ENCODE measurements at places on chromosomes 7 and 10.

DNA sequence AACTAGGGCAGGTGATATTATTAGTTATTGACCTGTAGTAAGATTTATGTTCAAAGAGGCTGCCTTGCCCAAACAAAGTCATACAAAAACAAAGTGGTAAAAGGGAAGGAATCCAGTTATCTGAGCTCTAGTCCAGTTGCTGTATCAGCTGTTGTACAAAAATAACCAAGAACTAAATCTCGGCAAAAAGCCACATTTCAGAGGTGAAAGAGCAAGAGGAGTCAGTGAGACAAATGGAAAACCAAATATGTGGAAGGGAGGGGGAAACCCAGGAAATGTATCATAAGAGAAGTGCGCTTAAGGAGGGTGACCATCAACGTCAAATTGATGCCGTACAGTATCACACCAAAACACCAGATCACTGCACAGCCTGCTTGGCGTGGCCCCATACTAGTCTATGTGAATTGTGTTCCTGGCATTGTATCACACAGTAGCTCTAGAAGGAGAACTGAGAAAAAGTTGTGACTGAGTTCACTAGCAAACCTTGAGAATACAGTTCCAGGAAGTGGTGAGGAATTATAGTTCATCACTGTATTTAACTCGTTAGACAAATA, 6.4 kb downstream of the AGBL3 start:
- no peak for DNase-seq

DNA sequence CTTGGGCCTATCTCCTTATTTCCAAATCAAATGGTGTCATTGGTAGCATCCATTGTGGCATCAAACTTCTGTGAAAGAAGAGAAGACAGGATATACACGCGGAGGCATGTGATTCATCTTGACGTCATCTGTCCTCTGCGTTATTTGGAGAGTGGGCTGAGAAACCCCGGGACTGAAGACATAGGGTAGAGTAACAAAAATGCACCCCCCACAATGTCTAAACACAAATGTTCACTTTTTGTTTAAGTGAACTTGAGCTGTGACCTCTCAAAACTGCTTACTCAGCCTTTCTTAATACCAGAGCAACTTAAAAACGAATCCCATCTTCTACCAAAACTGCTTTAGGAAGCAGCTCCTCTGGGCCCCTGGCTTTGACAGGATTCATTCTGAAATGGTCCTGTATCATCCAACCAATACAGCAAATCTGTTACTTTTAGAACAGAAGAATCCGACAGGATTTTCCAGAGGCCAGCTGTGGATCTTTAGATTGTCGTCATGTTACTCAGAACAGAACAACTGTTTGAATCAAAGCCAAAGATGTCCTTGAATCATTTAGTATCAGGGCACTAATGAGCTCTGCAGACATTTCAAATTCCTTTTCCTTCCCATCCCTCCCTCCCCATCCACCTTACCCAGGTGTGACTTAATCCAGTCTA, 438.1 kb downstream of the SUGCT start:
- DNase-seq, result no peak

- DNase-seq, result no peak
Observed at GRCh38 chr10:29957236-29957635, 102.2 kb downstream of the JCAD start.

DNA sequence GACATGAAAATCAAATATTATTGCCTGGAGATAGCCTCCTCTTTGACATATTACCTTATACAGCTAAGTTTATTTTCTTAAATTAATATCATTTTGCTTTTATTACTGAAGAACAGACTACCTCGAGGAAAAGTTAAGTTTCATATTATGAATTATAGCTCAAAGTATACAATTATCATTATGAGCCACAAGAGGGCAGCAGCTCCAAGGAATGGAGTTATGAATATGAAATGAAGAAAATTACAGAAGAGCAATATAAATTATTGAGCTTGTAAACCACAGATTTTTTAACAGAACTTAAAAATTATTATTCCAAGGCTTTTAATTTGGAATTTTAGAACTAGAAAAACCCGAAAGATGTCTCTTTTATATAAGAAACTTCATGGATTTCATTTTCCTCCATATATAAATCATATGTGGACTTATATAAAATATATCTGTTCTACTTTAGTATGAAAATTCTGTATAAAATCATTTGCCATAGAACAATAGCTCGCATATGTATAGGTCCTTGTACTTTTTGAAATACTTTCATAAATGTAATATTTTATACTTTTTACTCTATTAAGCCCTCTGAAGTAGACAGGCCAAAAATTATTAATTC, 40.1 kb downstream of the IQUB start:
- DNase-seq, result no peak

GRCh38 chr10:66455304-66455703, 470.5 kb upstream of the LRRTM3 start:
- no peak for DNase-seq
